ENCODE measurements at places on chromosomes 1 and 21. TPM values are rescaled to one million over a fixed set of nuclear protein-coding genes. Genes with fewer than 3 reads are reported as not detected.

The CXADR gene
- 54.9 TPM for total RNA-seq

GRCh38 chr1:31241321-31241720 lies 1.6 kb upstream of the NKAIN1 start:
- DNase-seq = no peak

The LYPD8 gene
- total RNA-seq = not detected

GRCh38 chr21:25907573-25908275 lies 173.0 kb downstream of the GABPA start:
- DNase-seq = no peak

DNA sequence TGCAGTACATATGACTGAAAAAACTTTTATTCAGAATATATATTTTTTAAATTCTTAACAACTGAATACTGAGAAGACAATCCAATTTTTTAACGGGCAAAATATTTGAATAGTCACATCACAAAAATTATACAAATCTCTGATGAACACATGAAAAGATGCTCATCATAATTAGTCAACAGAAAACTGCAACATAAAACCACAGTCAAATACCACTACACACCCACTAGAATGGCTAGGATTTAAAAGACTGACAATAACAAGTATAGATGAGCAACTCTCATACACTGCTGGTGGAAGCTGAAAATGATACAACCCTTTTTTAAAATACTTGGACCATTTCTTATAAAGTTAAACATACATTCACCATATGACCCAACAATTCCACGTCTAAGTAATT lies 87.7 kb upstream of the TNFSF4 start:
- DNase-seq = no peak

DNA sequence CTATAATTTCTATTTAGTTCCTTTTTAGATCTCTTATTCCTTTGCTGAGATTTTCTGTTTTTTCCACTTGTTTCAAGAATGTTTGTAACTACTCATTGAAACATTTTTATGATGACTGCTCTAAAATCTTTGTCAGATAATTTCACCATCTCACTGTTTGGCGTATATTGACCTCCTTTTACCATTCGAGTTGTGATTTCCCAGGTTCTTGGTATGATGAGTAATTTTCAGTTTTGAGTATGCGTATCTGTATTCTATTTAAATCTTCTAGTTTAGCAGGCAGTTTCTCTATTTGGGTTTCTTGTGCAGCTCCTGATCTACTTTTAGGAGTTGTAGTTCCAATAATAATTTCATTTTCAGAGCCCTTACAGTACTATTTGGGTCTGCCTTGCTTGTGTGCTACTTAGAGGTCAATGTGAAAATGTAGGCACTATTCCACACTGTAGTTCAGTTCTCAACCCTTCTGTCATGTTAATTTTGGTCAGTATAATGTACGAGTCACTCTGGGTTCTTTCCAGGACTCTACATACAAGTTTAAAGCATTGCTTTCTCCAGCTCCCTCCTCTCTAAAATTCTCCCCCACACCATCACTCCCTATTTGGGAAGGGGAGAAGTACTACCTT lies 115.5 kb downstream of the ACBD6 start:
- no peak for DNase-seq

GRCh38 chr1:46030876-46031660 lies 101.4 kb downstream of the PIK3R3 start:
- no peak for DNase-seq

- DNase-seq = no peak
These were observed 6.2 kb downstream of the PPT1 start for GRCh38 chr1:40090652-40091355.

- no peak for DNase-seq
These were observed 293.7 kb downstream of the KCTD3 start for GRCh38 chr1:215860833-215861232.

The ZRANB2 gene
- 81.0 TPM for total RNA-seq

DNA sequence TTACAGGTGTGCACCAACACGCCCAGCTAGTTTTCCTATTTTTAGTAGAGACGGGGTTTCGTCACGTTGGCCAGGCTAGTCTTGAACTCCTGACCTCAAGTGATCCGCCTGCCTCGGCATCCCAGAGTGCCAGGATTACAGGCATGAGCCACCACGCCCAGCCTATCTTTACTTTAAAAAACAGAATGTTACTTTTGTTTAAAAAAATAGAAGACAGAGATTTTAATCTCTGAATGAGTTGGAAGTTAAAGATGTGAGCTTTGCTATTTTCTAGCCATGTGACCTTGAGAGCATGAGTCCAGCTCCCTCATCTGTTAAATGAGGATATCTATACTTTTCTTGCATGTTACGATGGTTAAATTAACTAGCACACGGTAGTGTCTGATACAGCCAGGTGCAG lies 3.9 kb upstream of the PUM1 start:
- DNase-seq = no peak

The TRIM67 gene
- 3.9 TPM for total RNA-seq

DNA sequence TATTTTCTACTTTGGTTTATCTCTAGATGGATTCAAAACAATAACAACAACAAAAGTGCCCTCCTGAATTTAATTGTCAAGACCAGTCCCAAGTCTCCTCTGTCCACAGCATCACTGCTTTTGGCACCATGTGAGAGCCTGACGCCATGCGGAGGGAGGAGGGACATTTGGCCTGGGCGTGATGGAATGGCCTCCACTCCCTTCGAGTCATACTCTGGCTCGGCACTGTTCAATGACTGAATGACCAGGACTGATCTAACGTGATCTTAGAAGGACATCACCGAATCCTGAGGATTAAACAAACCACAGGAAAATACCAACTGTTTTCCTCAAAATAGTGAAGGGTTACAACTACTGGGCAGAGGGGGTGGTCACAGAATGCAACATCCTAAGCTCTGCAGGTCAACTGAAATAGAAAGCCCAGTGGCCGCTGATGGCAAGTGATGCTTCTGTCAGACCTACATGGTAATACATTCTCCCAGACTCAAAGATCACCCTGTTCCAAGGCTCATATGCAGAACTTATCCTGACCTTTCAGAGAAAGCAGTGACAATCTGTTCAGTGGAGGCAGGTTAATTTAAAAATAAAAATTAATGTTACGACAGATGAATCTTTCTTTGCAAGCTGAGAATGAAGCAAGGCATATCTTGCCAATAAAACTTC lies 19.1 kb downstream of the SRSF4 start:
- no peak for DNase-seq

DNA sequence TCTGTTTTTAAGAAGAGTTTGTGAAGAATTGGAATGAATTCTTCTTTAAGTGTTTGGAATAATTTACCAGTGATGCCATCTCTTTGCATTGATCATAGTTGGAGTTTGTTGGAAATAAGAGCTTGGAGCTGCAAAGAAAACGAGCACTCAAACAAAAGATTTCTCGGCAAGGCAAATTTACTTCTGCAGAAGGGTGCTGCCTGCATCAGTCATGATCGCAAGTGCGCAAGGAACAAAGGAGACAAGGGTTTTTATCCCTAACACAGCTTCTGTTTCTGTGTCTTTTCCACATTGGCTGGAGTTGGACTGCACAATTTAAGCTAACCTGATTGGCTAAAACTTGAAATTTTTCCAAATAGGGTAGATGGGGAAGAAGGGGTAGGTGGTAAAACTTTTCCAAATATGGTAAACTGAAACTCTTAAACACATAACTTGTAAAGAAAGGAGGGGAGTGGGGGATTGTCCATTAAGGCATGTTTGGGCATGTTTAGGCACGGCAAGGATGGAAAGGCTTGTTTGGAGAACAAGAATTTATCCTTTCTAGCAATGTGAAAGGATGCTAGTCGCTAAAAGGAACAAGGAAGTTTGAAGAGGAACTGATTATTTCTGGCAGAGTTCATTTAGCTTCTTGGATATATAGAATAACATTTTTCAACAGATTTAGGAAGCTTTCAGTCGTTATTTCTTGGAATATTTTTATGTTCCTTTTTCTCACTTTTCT lies 3.5 kb upstream of the AADACL4 start:
- no peak for DNase-seq

DNA sequence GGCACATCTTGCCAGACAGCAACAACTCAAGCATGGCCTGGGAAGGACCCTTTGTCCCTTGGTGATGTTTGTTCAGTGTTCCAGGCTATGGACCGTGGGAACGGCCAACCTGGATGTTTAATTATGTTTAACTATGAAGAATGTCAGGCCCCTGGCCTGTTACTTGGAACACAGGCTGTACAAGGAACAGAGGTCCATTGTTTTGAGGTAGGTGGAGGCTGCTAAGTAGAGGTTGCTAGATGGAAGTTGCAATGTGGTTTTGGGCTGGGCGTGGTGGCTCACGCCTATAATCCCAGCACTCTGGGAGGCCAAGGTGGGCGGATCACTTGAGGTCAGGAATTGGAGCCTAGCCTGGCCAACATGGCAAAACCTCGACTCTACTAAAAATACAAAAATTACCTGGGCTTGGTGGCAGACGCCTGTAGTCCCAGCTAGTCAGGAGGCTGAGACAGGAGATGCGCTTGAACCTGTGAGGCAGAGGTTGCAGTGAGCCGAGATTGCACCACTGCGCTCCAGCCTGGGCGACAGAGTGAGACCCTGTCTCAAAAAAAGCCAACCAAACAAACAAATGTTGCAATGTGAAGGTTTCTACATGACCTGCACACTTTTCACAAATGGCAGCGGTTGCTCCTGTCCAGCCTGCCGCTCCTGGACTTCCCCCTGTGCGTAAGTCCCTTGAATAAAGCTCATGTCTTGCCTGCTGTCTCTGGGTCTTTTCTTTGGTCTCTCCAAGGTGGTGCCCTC lies 2.5 kb upstream of the LEFTY1 start:
- DNase-seq = no peak

GRCh38 chr1:171817511-171818265 lies 23.6 kb upstream of the DNM3 start:
- DNase-seq = no peak

DNA sequence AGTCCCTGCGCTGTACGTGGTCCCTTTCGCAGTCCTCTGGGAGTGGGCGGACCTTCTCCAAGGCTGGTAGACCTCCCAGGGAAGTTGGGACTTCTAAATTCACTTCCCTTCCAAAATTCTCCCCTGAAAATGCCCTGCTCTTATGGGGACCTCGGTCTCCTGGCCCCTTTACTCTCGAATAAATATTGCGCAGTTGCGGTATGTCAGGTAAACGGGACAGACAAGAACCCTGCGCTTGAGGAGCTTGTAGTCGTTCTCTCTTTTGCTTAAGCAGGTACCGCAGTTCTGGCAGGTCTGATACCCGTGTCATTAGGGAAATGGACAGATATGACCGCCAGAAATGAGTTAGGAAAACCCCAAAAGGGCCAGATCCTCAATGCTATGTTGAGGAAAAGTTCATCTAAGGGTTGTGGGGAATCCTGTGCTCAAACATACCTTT lies 561 bp downstream of the KIF2C start:
- no peak for DNase-seq

DNA sequence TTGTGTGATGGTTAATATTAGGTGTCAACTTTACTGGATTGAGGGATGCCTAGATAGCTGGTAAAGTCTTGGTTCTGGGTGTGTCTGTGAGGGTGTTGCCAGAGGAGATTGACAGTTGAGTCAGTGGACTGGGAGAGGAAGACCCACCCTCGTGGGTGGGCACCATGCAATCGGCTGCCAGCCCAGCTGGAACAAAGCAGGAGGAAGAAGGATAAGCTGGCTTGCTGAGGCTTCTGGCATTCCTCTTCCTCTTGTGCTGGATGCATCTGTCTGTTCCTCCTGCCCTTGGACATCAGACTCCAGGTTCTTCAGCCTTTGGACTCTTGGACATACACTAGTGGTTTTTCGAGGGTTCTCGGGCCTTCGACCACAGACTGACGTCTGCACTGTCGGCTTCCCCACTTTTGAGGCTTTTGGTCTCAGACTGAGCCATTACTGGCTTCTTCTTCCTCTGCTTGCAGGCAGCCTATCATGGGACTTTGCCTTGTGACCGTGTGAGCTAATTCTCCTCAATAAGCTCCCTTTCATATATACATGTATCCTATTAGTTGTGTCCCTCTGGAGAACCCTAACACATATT lies 184.3 kb upstream of the LMO4 start:
- DNase-seq = no peak

- DNase-seq = no peak
These were observed 174.9 kb downstream of the COP1 start for GRCh38 chr1:176032040-176032645.

DNA sequence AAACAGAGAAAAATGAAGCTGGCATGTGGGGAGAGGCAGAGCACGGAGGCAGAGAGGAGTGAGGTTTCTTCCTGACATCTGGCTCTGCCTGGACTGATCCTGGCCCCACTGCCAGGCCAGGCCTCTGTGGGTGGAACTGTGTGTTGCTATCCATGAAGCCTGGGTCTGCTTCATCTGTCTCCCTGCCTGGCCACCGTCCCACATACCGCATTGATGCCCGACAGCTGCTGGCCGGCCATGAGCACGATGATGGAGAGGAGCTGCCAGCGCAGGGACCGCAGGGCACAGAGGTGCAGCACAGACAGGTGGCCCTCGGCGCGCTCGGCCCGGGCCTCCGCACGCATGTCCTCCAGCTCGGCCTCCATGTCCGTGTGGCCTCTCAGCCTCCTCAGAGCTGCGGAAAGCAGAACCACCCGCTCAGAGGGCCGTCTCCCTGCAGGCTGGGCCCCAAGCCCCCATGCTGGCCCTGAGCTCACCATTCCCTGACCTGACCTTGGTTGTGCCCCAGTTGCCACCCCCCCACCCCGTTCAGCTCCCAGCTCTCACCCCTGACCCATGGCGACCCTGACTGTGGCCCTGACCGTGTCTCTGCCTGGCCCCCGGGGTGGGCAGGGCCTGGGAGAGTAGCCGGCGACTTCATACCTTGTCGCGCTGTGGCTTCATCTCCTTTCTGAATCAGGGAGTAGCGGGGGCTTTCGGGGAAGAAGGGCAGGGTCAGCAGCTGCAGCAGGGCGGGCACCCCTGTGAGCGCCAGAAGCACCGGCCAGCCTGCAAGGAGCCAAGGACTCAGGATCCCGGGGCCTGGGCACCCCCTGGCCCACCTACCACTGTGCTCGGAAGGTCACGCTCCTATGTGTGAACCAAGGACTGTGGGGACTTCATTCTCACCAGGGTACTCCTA lies 11.5 kb downstream of the SLC2A7 start:
- DNase-seq = no peak

DNA sequence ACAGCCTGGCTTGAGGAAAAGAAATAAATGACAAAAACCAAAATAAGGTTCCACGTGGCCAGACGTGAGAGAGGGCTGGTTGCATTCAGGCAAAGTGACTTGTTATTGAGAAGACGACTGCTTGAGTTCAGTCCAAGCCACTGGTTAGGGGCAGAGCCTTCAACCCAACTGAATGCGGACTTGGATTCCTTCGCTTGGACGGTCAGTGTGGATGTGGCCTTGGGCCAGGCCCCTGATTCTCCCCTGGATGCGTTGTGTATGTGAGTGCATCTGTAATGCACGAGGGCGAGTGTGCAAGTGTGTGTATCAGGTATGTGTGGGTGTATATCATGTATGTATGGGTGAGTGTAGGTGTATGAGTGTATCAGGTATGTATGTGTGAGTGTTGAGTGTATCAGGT lies 1.9 kb downstream of the PLA2G2F start:
- DNase-seq = no peak

DNA sequence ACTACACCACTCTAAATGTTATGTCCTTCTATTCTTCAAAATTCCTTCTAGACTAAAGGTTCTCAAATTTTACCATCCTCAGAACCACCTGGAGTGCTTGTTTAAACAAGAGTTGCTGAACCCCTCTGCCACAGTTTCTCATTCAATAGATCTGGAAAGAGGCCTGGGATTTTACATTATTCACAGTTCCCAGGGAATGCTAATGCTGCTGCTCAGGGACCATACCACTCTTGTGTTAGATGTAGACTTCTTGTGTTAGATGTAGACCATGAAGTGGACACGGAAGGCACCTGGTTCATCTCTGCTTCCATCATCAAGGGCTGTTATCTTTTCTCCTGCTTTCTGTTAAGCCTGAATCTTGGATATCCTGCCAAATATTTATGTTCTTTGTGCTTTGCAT lies 31.3 kb upstream of the CCN1 start:
- DNase-seq = no peak

The CCDC17 gene
- total RNA-seq = 3.8 TPM

The MPZ gene
- 16.4 TPM for total RNA-seq

Measured in glutamatergic neuron (in vitro differentiated cells).